ENCODE measurements at places on chromosomes 7 and 10.

- DNase-seq, result no peak
Observed at GRCh38 chr7:108321359-108321758, 134.9 kb downstream of the NRCAM start.

- no peak for DNase-seq
Observed at GRCh38 chr7:94781236-94781635, 125.3 kb upstream of the SGCE start.

GRCh38 chr7:32070406-32071360 lies at the start of gene PDE1C:
Gene PDE1C, minus strand, starts transcription at chr7:32070407.
- DNase-seq, result no peak

DNA sequence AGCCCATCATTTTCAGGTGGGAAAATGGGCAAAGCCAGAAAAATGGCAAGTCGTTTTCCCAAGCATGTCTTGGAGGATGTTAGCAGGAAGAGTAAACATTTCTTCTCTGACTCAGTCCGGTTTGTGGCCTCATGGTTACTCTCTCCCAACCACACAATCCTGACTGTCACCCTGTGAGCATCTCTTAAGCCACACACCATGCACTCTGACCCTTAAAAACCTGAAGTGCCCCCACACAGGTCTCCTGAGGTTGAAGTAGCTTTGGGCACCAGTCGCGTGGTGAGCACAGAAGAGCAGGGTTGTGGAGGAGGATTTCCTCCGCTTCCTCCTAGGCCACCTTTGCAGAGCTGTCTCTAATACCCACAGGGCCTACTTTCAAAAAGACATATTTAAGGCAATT lies 387.3 kb upstream of the NPVF start:
- DNase-seq, result no peak

DNA sequence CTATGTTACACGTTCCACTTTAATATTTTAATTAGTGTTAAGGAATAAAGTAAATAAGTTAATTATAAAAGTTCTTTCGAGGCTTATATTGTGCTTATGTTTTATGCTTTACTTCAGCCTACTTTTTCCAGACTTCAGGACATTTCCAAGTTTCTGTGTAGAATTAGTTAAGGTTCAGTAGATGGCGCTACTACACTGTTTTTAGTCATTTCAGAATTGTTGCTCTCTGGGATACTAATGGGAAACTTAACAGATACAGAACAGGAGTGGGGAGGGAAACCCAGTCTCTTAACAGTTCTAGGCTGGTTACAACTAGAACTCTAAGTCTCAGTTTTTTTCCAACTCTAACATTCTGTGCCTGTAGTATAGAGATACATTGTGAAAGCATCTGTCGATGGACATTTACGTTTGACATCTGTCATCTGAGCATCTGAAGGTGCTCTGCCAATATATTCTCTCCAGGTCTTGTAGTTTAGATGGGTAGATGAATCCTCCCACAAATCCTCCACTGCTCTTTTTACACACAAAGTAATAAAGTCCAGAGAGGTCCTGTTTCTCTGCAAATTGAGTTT lies 56.8 kb upstream of the FAM171A1 start:
- DNase-seq, result no peak

DNA sequence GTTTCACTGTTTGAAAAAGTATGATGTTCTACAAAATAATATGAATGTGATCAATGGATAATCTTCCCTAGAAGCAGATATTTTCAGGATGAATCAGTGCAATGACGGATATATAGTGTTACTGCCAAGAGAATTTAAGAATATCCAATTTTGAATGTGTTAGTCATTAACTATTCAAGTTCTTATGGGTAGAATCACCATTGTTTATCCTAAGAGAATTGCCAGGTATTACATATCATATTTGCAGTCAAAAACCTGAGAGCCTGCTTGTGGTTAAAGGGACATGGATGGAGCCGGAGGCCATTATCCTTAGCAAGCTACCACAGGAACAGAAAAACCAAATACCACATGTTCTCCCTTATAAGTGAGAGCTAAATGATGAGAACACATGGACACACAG lies 26.9 kb downstream of the AHR start:
- no peak for DNase-seq

DNA sequence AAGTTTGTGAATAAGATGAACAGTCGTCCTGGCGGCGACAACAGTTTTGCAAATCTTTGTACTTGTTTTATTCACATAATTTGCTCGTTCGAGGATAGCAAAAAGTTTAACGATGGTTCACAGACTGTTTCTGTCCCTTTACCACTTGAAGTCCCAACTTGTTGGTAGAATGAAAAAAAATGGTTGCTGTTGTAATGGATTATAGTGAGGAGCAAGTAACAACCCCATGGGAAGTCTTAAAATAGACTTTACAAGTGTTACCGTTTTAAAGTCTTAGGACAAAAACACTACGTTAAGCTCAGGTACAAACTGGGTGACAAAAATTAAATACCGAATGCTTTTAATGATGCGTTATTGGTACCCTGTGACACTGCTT lies 589 bp downstream of the LSM8 start:
- DNase-seq, result no peak

GRCh38 chr10:31347705-31348104 lies 28.7 kb downstream of the ZEB1 start:
- DNase-seq, result no peak

GRCh38 chr7:31828520-31828919 lies 141.5 kb downstream of the PPP1R17 start:
- no peak for DNase-seq

GRCh38 chr7:126570845-126571244 lies 681.9 kb downstream of the GRM8 start:
- no peak for DNase-seq
